B cell (primary cell): ENCODE measurements at places on chromosomes 2 and 18.

DNA sequence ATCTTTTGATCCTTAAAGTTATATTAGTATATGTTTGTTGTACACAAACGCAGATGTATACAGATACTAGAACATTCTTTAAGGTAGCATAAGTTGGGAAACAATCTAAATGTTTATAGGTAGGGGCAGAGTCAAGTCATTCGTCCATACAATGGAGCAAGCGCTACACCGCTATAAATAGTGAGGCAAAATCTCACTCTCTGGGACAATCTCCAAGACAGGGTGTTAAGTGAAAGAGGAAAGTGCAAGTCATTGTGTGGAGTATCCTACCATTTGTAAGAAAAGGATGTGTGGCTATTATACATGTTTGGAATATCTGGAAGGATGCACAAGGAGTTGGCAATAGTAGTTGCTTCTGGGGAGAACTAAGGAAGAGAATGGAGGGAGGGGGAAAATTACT is 16.2 kb upstream of the FHL2 start:
- DNase-seq = no peak

DNA sequence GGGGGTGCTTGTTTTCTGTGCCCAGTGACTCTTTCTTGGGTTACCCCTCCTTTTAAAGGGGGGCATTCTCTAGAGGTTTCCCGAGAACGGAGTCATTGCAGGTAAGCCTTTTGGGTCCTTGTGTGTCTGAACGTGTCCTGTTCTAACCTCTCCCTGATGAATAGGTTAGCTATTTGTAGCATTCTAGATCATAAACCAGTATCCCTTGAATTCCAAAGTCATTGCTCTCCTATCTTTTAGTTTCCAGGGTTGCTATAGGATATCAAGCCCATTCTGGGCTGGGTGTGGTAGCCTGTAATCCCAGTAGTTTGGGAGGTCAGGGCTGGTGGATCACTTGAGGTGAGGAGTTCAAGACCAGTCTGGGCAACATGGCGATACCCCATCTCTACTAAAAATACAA is 65.9 kb upstream of the YWHAQ start:
- no peak for DNase-seq

GRCh38 chr2:70580352-70580751 is 26.7 kb upstream of the TGFA start:
- no peak for DNase-seq

GRCh38 chr18:35051641-35052377 is 10.6 kb downstream of the MAPRE2 start:
- no peak for DNase-seq

GRCh38 chr2:13193075-13193474 is 476.3 kb downstream of the TRIB2 start:
- no peak for DNase-seq

DNA sequence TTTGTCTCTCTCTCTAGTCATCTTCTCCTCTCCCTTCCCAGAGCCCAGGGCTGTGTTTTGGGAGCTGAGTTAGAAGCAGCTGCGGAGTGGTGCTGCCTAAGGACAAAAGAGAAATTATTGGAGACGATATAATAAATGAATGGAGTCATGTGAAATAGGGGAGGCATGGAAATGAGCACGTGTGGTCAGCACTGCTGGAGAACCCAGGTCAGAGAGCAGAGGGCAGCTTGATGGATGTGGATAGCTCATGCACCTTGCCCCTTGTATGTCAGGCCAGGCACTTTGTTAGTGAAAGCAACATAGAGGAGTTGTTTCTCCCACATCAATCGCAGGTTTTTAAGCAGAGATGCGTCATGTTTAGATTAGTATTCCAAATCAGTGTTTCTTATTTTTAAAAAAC is 15.7 kb downstream of the TTR start:
- no peak for DNase-seq

- no peak for DNase-seq
Measured at GRCh38 chr18:49875155-49875554, 61.8 kb upstream of the ACAA2 start.

GRCh38 chr2:24272161-24272802 is 88.1 kb downstream of the ITSN2 start:
- DNase-seq = no peak

- DNase-seq = no peak
Measured at GRCh38 chr2:29347774-29348461, 232.7 kb downstream of the CLIP4 start.

GRCh38 chr18:45521777-45522176 is 93.5 kb upstream of the SLC14A2 start:
- no peak for DNase-seq

GRCh38 chr2:63650756-63651155 is 62.0 kb downstream of the MDH1 start:
- no peak for DNase-seq

GRCh38 chr2:222322236-222322635 is 23.4 kb upstream of the PAX3 start:
- DNase-seq = no peak

- no peak for DNase-seq
Measured at GRCh38 chr18:68985172-68985820, 187.4 kb downstream of the CCDC102B start.

GRCh38 chr2:71477231-71477691 is 23.9 kb downstream of the DYSF start:
- no peak for DNase-seq

GRCh38 chr2:38174646-38175423 is 98.9 kb upstream of the CYP1B1 start:
- DNase-seq = no peak

- DNase-seq = no peak
Measured at GRCh38 chr18:73254564-73254963, 386.8 kb upstream of the NETO1 start.

- no peak for DNase-seq
Measured at GRCh38 chr2:69464575-69464974, 27.3 kb upstream of the NFU1 start.

- no peak for DNase-seq
Measured at GRCh38 chr2:34825686-34826085, 1226.6 kb upstream of the FAM98A start.

DNA sequence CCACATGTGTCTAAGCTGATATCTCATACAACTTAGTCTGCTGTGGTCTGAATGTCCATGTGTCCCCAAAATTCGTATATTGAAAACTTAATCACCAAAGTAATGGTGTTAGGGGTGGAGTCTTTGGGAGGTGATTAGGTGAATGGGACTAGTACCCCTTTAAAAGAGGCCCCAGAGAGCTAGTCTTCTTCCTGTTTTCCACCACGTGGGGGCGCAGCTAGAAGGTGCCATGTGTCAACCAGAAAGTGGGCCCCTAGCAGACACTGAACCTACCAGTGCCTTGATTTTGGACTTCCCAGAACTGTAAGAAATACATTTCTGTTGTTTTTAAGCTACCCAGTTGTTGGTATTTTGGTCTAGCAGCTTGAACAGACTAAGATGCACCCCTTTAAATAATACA is 86.6 kb downstream of the ASB1 start:
- no peak for DNase-seq

DNA sequence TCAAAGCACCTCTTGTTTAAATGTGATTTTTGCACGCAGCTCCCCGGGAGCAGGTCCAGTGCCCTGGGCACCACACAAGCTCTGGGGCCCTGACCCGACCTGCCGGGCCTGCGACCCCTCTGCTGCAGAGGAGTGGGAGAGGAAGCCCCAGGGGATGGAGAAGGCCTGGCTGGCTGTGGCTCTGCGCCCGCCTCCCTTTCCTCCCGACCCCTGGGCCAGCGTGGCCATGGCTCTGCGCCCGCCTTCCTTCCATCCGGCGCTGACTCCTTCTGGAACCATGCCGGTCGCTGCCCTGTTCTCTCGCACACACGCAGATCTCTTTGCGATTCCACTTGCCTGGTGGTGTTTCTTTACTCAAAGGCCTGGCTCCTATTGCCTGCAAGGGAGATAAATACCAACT is 166.5 kb upstream of the SALL3 start:
- DNase-seq = no peak

GRCh38 chr2:172261292-172261691 is 158.6 kb upstream of the DLX2 start:
- no peak for DNase-seq

DNA sequence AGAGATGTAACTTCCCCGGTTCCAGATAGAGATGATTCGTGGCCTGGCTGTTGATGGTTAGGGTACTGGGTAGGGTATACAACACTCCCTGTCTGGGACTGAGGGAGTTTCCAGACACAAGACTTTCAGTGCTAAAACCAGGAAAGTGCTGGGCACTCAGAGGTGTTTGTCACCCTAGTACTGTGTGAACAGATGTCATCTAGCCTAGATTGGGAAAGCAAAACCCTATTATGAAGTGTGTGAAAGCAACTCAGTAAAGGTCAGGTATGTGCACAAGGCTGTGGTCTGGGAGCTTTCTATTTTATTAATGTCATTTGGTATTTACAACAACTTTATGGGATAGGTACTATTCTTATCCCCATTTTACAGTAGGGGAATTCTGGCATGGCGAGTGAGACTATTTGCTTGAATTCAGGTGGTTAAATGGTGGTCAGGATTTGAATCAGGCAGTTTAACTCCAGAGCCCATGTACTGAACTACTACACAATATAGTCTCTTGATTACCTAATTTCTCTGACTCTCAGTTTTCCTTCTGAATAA is 2.6 kb downstream of the BZW1 start:
- DNase-seq = no peak

GRCh38 chr2:12819721-12820120 is 103.0 kb downstream of the TRIB2 start:
- DNase-seq = no peak

GRCh38 chr2:240348522-240348921 is 86.9 kb upstream of the GPC1 start:
- DNase-seq = no peak

- DNase-seq = no peak
Measured at GRCh38 chr18:70293166-70293565, 4.3 kb downstream of the SOCS6 start.

DNA sequence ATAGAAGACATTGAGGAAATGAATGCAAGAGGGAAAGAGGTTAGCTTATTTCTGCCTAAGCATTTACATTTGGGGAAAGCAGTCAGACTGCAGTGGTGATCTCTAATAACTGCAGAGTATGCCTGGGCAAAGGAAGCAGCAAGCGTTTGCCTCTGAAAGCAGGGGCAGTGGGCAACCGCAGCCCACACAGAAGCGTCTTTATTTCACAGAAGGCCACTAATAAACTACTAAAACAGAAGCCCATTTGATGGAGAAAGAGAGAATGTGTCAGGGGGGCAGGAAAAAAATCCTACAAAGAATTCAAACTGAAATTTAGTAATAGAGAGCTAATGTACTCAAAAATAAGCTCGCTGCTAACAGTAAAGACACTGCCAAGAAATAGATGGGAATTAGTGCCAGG is 53.1 kb downstream of the LRRTM4 start:
- DNase-seq = no peak

- peak; percentile 66 for DNase-seq
Measured at GRCh38 chr18:75208836-75209128, 157 bp downstream of the PTGR3 start.

- no peak for DNase-seq
Measured at GRCh38 chr2:137523931-137524330, 440.3 kb upstream of the HNMT start.

DNA sequence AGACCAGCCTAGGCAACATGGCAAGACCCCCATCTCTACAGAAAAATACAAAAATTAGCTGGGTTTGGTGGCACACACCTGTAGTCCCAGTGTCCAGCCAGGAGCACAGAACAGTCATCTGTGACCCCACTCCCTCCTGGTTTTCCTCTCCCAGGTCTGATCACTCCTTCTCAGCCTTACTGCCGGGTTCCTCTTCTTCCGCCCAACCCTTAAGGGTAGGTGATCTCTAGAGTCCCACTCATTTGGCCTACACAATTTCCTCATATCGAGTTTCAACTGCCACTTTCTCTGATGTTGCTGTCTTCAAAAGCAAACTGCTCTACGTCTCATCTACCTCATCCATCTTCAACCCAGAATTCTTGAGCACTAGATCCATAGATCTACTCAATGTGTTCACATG is 13.4 kb upstream of the MAT2A start:
- DNase-seq = no peak

DNA sequence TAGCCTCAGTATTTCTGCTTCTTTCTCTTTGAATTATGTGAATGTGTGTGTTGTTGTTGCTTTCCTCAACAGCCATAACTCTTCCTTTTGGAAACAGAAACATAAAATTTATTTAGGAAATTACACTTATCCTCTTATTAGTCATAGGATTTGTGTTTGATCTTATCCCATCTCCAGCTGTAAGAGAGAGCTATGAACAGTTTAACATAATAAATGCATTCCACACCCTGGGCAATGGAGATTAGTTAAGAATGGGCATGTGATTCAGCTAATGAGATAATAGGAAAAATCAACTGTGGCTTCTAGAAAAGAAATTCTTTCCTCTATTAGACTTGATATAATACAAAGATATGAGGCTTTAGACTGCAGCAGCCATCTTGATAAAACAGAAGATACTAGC is 55.0 kb downstream of the SCN7A start:
- no peak for DNase-seq

DNA sequence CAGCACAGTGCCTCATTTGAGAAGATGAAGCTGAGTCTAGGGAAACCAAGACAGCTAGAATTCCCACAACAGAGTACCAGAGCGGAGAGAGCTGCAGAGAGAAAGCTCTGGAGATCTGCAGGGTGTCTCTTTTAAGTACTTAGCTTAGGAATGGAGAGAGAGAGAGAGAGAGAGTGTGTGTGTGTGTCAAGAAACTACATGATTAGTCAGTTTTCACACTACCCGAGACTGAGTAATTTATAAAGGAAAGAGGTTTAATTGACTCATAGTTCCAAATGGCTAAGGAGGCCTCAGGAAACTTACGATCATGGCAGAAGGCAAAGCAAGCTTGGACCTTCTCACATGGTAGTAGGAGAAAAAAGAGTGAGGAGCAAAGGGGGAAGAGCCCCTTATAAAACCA is 64.0 kb downstream of the HIBCH start:
- no peak for DNase-seq

DNA sequence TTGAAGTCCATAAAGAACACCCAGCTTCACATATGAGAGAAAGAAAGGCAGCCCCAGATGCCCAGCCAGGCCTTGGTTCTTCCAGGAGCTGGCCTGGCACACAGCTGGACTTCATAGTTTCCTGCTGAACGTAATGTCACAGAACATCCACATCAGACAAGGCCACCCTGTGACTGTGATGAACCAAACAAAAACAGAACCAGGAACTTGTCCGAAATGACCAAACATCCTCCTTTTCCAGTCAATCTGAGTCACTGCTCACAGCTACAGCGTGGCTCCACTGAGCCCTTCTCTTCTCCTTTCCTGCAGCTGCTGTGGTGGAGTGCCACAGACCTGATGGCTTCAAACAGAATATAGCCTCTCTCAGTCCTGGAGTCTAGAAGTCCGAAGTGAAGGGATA is 45.4 kb upstream of the PAPOLG start:
- DNase-seq = no peak

DNA sequence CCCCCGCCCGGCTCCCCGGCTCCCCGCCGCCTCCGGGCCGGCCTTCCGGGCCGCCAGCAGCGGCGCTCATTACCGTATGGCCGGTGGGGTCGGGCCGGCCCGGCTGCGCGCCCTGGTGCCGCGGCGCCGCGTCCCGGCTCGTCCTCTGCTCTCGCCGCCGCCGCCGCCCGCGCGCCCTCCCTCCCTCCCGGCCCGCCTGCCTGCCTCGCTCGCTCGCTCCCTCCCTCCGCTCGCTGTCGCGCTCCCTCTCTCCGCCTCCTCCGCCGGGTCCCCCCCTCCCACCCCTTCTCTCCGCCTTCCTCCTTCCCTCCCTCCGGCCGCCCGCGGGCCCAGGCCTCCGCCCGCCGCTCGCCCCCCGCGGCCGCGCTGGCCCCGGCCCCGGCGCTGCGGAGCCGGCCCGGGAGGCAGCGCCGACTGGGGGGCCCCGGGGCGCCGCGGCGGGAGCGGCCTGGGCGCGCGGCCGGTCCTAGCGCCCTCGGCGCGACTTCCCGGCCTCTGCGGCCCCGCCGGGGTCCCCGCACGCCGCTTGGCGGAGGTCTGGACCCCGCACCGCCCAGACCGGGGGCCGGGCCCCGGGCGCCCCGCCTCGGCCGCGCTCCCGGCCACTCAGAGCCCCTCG is at the start of gene DNMT3A:
TSS of gene DNMT3A (minus strand) at position 173 of the 619 bp plus-strand sequence. CDS start 27,941 bp downstream, outside the sequence.
- DNase-seq = peak; percentile 74
